Stimulated activated CD8-positive, alpha-beta memory T cell treated with anti-CD3 and anti-CD28 coated beads, Interleukin-4, amount 100 ng/mL, for 1 hour (primary cell): ENCODE measurements at places on chromosomes 2 and 18.

- DNase-seq, result no peak
These were observed 176.0 kb downstream of the CTIF start for GRCh38 chr18:48714873-48715272.

DNA sequence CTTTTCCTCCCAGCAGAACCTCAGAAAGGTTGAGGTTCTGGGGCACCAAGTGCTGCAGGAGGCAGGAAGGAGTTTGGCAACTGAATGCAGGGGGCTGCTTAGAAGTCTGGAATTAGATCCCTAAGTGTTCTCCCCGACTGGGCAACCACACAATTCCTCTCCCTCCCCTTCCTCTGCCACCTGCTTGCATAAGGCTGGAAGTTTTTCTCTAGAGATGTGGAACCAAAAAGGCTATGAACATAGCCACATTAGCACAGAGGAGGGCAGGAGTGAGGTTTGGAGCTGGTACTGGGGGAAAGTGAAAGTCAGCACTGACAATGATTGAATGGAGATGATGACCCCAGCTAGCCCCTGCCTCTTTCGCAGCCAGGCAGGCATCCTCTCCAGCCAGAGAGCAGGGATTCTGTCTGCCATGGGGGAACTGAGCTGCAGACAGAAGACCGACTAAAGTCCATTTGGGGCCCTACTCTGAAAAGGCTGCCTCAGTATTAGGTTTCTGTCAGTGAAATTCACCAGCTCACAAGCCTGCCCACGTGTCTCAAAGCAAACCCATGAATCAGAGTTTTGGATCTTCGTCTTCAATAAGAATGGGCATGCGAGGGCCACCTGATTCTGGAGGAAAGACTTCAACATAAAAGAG is 87.9 kb upstream of the ITGA6 start:
- no peak for DNase-seq

- no peak for DNase-seq
These were observed 57.2 kb downstream of the INPP5D start for GRCh38 chr2:233117351-233117750.

- DNase-seq, result no peak
These were observed 244.8 kb downstream of the IKZF2 start for GRCh38 chr2:212906620-212907019.
